ENCODE measurements at places on chromosomes 7 and 10. TPM values are rescaled to one million over a fixed set of nuclear protein-coding genes. Genes with fewer than 3 reads are reported as not detected.
A peak's percentile ranks its signal among the peaks of the same experiment; 100 is the strongest.

GRCh38 chr7:33495207-33495606 is 365.8 kb downstream of the BBS9 start:
- no peak for DNase-seq

DNA sequence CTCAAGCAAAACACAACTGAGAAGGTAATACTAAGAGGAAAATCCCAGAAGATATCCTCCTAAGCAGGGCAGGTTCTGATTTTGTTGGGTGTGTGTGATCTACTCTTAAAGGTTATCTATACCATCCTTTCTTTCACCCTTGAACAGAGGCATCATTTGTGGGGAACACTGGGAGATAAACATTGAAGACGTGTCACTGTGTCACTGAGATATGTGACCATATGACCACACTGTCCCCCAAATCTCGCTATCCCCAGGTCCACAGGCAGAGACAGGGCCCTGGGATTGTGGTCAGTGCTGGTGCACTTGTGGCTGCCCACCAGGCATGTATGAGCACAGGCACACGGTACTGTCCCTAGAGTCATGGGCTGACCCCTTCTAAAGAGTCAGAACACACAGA is 30.0 kb downstream of the TECTB start:
- DNase-seq = no peak

Gene LRGUK
- 0.19 TPM for total RNA-seq

DNA sequence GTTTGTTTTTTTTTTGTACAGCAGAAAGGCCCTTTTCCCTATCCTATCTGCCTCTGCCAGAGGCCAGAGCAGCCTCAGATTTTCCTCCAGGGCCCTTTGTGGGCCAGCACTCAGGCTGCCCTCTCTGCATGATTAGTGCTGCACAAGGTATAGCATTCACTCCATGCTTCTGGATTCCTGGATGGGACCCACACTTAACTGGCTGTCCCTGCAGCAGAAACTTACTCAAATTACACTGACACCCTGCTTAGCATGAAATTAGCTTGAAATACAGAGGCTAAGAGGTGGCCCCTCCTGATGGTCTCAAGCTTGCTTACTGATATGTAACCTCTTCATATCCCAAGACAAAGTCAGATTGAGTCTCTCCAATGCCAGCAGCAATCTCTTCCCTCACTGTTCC is 239.3 kb downstream of the SORCS1 start:
- DNase-seq = no peak

- DNase-seq = no peak
These were observed 324.7 kb downstream of the ACTR3B start for GRCh38 chr7:153084278-153084677.

DNA sequence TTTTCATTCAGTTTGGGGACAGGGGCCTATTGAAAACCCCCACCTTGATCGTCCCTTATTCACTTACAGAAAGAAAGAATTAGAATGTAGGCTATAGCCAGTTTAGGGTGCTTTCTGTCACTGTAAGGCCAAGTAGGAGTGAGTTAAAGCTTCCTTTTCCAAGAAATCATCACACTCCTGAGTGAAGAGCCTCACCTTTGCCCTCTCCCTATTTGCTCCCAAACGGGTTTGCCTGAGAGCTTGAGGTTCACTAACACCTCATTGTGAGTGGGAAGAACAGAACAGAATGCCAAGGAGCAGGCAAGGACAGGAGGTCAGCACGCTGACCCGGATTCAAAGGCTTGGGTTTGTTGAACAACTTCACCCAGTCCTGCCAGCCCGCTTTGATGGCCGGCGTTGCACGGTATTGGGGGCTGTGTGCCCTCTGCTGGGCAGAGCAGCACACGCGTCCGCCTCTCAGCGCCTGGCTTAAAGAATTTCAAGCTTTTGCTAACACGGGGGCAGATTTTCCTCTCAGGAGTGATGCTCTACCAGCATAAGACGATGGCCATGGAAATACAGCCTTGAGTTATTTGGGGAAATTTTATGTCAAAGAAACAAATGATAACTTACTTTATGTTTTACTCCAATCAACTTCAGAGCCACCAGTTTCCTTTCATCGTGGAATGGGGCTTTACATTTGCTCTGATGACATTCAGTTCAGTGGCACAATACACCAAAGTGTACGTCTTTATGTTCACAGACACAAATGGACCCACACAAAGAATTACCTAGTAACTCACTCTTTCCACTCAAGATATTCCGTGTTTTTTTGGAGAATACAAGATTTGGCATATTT is 470.0 kb downstream of the SUGCT start:
- DNase-seq = no peak

DNA sequence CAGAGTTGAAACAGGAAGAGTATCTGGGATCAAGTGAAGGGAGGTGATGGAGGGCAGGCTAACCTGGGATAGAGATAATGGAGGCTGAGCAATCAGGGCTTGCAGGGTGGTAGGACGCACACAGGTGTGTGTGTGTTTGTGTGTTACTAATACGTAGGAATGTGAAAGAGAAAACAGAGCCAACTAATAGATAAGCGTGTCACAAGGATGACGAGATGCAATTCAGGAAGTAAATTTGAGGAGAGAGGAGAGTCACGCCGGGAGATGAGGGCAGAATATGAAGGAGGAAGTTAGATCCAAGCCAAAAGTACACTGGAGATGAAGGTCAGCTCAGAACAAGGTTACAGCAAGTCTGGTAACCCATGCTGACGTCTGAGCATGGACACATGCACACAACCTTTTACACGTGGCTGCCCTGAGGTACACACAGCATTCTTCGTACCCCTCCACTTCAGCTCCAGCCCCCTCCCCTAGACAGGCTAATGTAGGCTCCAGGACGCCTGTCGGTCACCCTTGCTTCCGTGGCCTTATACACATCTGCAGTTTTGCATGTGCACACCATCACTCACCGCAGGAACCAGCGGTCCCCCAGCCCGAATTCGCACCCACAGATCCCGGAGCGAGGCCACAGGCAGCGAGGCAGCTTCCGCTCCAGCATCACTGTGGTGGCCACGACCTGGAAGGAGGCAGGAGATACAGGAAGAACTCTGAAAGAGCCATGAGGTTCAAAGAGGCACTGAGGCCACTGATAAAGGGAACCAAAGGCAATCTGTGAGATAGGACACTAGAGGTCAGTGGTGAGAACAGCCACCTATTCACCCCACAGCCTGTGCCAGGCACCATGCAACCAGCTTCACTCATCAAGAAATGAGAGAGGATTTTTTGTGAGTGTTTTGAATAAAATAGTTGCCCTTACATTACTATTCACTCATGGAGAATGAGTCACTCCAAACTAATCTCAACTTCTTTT is 23.7 kb upstream of the TRPV6 start:
- peak; percentile 36 for DNase-seq

Gene PRPS1L1
- total RNA-seq = not detected

Data from activated CD8-positive, alpha-beta memory T cell treated with anti-CD3 and anti-CD28 coated beads, Interleukin-2, amount 10 ng/mL, durations not matched to agents 7 days and 5 days (primary cell).